AG20443 (cell line): ENCODE measurements at places on chromosomes 4 and X.

- DNase-seq = no peak
Observed at GRCh38 chr4:78749258-78749971, 26.7 kb upstream of the BMP2K start.

GRCh38 chr4:1960170-1960825 lies 48.5 kb downstream of the NELFA start:
- DNase-seq = no peak

GRCh38 chrX:134998246-134998645 lies 7.5 kb downstream of the SMIM10 start:
- DNase-seq = no peak

DNA sequence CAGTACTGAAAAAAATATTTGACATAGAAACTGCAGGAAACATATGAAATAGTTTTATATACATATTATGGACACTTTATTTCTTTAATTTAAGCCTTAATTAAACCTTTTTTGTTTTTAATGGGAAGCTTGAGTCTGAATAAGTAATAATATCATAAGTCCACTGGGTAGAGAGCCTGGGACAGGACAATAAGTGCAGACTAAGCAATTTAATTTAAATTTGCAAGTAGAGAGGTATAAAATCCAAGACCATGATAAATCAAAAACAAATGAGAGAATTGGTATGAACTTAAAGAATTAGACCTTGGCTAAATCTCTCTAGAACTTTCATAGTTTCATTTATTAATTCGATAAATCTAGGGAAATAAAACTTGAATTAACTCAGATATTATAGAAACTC lies 571.2 kb downstream of the ARAP2 start:
- no peak for DNase-seq

DNA sequence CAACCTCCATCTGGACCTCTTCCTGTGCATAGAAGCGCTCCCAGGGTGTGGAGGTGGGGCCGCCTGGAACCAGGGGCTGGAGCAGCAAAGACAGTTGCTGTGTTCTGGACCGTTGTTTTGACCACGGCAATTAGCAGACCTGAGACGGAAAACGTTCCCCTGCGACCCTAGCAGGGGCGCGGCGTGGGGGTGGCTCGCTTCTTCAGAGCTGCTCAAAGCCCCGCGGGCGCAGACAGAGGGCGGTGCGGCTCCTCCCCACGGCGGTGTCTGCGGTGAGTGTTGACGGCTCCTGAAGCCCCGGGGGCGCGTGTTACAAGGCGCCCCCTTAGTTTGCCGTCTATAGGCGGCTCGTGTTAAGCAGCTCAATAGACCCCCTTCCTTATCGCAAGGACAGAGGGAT lies 79.2 kb downstream of the TRIML1 start:
- DNase-seq = no peak

DNA sequence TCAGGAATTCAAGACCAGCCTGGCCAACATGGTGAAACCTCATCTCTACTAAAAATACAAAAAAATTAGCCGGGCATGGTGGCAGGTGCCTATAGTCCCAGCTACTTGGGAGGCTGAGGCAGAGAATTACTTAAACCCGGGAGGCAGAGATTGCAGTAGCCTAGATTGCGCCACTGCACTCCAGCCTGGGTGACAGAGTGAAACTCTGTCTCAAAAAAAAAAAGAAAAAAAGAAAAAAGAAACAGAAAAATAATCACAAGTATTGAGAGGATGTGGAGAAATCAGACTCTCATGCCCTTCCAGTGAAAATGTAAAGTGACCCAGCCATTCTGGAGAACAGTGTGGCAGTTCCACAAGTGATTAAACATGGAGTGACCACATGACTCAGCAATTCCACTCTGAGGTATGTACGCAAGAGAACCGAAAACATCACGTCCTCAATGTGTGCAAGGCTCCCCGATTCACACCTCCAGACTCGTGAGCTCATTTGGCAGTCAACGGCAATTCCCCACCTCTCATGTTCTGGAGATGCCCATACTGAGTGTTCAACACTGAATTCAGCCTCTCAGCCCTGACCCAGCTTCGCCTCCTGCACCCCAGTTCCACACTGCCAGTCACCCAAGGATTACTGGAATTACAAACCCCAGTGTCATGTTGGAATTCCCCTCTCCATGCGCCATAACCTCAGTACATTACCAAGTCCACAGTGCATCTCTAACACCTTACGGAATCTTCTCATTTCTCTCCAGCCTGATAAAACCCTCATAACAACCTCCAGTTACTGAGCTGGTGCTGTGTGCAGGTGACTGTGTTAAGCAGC lies 21.1 kb downstream of the ACOX3 start:
- no peak for DNase-seq

DNA sequence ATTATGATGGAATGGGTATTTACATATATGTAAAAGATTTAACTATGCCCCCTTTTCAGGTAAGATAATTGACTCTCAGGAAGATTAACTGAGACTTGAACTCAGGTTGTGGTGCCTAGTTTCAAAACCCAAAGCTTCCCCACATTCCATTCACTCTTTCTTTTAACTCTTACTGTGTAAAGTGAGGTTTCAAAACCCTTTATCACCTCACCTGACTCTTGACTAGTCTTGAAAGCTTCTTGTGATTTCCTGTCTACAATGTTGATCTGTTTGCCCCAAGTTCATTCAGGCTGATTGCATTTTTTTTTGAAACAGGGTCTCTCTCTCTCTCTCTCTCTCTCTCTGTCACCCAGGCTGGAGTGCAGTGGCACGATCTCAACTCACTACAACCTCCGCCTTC lies 40.5 kb upstream of the RAPGEF2 start:
- DNase-seq = no peak

DNA sequence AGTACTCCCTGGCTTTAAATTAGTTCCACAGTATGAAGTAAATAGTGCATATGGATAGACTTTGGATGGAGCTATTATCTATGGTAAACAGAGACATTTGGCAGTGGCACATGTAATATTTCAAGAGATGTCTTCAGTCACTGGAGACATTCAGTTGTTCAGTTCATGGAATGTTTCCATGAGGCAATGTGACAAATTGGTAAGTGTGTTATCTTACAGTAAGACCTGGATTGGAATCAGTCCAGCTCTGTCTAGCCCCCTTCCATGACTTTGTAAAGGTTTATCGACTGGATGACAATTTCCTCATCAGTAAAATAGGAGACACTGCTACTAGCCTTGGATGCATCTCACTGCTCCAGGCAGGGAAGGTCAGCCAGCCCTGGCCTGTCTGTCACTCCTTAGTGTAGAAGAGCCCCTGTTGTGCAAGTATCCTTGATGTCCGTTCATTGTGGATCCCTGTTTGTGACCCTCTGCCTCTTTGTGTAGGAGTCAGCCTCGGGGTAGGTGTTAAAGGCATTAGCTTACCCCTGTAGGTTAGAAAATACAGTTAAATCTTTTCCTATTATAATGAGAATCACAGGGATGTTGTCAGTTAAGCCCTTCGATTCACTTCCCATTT lies 335.9 kb downstream of the ANK2 start:
- no peak for DNase-seq

GRCh38 chrX:41152221-41152620 lies 67.0 kb downstream of the USP9X start:
- DNase-seq = no peak

DNA sequence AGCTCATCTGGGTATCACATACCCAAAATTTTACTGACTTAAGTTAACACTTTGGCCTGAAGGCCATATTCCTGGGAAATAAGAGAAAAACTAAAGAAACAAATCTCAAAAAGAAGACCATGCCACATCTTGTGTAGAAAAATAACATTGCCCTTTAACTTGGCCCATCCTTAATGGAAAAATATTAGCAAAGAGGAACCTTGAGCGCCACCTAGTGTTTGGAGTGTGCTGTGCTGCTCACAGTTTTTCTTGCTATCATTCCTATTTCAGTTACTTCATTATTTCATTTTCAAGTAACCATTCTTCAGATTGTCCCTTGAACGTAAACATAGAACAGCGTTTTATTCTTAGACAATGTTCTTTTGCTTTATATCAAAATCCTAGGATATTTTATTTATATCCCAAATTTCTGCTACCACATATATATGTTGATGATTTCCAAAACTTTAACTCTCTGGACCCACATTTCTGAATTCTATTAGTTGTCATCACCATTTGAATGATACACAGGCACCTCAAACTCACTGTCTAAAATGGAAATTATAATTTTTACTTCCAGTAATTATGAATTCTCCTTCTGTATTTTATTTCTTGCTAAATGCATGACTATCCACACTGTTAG lies 999.0 kb upstream of the ADGRL3 start:
- DNase-seq = peak; percentile 40

GRCh38 chr4:146275370-146275769 lies 61.0 kb downstream of the REELD1 start:
- no peak for DNase-seq

DNA sequence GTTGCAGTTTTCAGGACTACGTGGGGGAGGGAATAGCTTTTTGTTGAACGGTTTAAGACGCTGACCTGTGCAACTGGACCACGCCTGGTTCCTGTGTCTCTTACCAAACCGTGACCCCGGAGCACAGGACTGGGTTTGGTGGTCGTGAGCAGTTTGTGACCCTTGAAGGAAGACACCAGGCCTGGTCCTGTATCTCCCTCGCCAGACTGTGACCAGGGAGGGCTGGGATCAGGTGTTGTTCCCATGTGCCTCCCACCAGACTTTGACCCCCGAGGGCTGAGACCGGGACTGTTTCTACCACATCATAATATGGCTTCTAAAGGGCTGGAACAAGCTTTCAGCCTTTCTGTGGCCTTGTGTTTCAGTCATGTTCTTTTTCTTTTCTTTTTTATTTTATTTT lies 683 bp downstream of the EBP start:
- no peak for DNase-seq

GRCh38 chrX:42739258-42739657 lies 38.7 kb downstream of the PPP1R2C start:
- DNase-seq = no peak

- no peak for DNase-seq
Observed at GRCh38 chrX:133401536-133401935, 13.8 kb downstream of the GPC4 start.

- no peak for DNase-seq
Observed at GRCh38 chrX:151987108-151987507, 12.6 kb upstream of the GABRE start.

DNA sequence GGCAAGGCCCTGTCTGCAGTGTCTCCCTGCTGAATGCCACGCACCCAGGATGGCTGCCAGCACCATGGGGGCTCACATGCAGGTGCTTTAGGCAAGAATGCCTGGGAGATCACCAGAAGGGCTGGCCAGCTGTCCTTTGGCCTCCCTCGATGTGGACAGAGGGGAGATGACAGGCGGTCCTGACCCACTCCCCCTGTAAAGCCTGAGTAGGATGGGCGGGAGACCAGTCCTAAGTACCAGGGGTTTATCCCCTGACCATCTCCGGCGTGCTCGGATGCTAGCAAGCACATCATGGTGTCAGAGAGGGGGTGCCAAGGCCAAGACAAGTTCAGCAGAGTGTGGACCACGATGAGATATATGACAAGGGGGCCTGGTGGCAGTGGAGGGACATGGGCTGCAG lies 5.3 kb downstream of the PDZD4 start:
- no peak for DNase-seq

DNA sequence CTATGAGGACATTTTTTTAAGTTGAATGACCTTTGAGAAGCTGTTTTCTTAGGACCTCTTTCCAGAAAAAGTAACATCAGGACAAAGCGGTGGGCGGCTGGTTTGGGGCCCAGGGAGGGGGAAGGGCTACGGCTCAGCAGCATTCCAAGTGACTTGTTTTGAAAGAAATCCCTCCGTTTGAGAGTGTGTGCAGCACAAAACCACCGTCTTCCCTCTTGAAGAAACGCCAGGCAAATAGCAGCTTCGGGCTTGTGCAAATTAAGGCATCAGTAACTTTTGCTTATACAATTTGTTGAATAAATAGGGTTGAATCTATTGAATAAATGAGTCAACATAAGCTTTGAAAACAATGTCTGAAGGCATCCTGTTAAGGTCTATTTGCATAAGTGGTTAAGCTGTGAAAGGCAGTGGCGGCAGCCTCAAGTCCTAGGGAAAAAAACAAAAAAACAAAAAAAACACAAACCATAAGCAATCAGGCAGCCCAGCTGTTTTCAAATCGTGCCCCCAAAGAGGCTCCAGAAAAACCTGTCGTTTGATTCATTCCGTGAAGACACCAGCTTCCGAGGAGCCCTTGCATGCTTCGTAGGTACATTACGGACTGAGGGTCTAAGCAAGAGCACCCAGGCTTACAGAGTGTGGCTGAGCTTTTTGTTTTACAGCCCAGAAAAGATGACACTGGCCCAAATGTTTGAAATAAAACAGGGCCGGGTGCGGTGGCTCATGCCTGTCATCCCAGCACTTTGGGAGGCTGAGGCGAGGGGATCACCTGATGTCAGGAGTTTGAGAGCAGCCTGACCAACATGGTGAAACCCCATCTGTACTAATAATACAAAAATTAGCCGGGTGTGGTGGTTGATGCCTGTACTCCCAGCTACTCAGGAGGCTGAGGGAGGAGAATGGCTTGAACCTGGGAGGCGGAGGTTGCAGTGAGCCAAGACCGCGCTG lies 103.7 kb downstream of the CRLF2 start:
- DNase-seq = no peak

DNA sequence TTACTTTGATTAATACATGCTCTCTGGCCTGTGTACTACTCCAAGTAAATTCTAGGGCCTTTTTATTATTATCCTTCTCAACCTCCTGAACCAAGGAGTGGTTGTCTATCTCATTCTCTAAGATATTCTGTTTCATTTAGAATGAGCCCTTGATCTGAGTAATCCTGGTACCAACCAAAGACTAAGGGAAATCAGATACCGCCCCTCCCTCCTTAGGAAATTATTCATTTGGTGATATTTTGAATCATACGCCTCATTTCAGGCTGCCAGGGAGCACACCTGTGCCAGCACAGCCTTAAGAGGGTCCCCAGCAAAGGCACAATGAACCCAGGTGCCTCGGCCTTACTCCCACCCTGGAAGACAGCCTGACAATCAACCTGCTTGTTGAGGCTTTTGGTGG lies 73.2 kb upstream of the STARD8 start:
- DNase-seq = no peak

DNA sequence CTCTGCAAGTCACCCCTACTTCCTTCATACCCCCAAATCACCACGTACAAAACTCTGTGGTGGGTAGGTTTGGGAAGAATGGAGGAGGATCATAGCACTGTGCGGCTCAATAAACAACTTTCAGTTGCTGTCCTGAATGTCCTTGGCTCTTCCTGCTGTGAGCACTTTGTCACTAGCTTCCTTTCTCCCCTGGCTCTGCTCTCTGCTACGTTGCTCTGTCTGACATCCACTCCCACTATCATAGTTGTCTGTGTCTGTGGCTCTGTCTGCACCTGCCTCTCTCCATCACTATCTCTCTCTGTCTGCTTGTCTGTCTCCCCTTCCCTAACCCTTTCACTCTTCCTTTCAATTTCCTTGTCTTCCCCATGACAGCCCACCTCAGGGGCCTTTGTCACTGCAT lies 21.2 kb upstream of the SMPX start:
- DNase-seq = no peak

DNA sequence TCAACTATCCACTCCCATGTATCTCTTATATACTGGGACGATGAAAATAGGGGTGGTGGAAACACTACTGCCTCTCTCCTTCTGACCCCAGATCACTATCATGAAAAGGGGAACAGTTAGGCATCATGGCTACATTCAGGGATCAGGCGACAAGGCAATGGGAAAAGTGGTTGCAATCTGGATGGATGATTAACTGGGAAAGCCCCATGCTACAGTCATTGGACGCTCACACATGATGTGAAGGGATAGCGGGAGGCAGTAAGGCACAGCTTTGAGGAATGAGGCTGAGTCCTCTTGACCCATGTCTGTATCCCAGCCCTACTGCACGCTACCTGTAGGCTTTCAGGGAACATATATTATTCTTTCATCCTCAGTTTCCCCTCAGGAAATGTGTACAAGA lies 10.2 kb downstream of the GASK1B start:
- no peak for DNase-seq

- DNase-seq = peak; percentile 6
Observed at GRCh38 chr4:105387466-105387865, 86.4 kb downstream of the PPA2 start.
